ENCODE measurements at places on chromosomes 5 and 9.

- no peak for DNase-seq
These were observed 2.5 kb downstream of the C5orf22 start for GRCh38 chr5:31534527-31535046.

- DNase-seq: no peak
These were observed 46.2 kb downstream of the FRMD3 start for GRCh38 chr9:83491995-83492394.

DNA sequence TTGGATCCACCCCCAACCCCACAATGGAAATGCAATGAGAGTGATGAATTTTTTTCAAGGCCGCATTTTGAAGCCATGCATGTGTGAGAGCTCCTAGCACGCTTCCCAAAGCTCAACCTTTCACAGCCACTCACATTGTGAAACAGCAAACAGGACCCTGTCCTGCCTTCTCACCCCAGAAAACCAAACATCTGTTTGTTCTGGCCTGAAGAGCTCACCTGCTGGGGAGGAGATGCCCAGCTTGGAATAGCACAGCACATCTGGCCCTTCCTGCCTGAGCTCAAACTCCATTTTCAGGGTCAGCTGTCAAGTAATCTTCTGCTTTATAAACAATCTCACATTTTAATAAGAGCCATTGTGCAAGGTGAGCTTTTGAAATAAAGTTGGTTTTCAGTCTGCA is 54.8 kb downstream of the SAXO1 start:
- DNase-seq: no peak

DNA sequence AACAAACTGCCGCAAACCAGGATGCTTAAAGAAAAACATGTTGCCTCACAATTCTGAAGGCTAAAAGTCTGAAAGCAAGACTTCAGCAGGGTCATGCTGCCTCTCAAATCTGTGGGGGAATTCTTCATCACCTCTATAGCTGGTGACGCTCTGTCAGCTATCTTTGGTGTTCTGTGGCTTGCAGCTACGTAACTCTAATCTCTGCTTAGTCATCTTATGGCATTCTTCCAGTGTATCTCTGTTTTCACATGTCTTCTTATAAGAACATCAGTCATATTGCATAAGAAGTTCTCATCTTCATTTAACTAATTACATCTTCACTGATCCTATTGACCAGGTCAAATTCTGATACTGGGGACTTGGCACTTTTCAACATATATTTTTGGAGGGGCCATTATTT is 243.0 kb downstream of the CDH10 start:
- no peak for DNase-seq

DNA sequence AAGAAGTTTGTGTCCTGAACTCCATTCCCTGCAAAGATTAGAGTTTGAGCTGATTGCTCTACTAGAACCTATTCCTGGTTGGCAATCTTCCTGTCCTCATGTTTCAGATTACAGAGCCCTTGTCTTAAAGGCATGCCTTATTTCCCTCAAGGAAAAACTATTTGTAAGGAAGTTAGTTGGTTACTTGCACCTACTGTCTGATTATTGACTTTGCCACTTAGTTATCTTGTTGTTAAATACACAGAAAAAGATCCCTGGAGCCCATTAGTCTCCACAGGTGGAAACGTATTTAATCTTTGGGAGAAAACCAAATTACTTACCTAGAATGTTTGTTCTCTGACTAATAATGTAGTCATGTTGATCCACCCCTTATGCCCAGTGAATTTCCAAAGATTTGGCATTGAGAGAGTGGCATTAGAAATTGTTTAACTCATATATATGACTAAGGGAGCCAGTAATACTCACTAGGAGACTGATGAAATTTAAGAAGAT is 132.3 kb upstream of the ELL2 start:
- DNase-seq: no peak

DNA sequence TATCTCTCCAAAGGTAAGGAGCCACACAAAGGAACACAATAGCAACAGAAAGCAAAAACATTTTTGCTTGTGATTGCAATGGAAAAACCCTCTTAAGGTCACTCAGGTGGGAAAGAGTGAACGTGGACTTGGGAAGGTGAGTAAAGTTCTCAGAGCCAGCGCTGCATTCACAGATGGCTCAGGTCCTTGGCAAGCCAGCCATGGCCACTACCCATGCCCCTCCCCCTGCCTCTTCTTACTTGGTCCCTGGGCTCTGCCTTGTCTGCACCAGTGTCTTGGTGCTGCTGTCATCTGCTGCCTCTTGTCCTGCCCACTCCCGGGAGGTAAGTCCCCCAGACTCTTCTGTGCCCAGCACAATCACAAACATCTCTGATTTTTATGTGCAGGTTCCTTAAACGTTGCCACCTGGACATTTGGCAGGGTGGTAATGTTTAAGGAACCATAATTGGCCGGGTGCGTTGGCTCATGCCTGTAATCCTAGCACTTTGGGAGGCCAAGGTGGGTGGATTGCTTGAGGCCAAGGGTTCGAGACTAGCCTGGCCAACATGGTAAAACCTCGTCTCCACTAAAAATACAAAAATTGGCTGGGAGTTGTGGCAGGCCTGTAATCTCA is 74.6 kb downstream of the FEM1C start:
- no peak for DNase-seq

DNA sequence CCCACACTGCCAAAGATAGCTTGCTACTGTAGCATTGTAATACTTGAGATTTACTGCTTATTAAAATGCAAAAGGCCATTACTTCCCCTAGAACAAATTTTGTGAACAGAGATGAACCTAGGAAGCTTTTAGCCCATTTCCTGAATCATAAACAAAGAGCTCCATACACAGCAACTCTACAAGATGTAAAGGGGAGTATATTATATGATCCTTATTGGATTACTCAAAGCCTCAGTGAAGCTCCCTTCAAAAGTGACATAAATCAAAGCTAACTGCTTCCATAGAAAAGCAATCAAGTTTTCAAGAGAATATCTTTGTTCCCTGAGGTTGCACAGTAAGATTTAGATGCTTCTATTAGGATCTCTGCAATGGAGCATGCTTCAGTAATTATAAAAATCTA is 629.8 kb downstream of the EFNA5 start:
- no peak for DNase-seq

DNA sequence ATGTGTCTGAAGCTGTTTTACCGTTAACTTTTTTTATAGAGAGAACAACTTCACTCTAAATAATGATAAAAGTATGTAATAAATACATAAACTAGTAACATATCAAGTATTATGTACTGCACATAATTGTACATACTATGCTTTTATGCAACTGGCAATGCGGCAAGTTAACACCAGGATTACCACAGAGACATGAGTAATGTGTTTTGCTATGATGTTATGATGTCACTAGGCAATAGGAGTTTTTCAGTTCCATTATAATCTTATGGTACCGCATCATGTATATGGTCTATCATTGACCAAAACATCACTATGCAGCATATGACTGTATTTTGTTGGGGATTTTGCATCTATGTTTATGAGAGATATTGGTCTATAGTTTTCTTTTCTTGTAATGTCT is 326.4 kb upstream of the TARS1 start:
- DNase-seq: no peak

GRCh38 chr5:148469501-148469935 is 85.8 kb downstream of the FBXO38 start:
- DNase-seq: no peak

GRCh38 chr5:78760366-78760765 is 111.8 kb upstream of the LHFPL2 start:
- no peak for DNase-seq

DNA sequence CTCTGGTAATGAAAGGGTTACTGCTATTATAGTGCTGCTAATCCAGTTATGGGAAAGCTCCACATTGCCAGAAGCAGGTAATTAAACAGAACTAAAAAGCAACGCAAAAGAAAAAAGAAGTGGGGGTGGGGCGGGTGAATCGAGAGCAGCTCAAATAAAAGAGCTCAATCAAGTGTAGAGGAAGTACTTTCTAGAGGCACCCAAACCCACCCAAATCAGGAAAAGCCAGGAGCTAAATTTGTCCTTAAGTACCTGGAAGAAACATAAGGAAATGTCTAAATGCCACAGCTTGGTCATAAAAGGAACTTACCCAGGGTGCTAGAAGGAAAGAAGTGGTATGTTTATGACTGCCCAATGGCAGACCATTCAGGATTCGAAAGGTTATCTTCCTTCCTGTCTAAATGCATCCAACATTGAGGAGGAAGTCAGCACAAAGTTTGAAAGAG is 2.4 kb upstream of the RNF145 start:
- no peak for DNase-seq

DNA sequence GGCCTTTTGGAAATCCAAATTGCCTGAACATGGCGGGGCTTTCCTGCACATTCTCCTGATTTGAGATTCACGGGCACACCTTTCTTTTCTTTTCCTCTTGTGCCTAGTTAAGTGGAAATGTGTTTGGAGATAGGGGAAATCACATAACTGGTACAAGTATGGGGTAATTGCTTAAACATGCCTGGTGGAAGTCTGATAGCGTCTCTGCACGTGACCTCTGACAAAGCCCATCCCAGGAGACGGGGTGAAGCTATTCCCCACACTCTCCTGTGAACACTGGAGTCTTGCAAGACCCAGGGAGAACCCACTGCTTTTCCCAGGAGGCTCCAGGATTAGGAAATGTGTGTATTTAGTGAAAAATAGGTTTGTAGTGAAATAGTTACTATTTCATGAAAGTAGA is 2.9 kb upstream of the REEP2 start:
- no peak for DNase-seq

DNA sequence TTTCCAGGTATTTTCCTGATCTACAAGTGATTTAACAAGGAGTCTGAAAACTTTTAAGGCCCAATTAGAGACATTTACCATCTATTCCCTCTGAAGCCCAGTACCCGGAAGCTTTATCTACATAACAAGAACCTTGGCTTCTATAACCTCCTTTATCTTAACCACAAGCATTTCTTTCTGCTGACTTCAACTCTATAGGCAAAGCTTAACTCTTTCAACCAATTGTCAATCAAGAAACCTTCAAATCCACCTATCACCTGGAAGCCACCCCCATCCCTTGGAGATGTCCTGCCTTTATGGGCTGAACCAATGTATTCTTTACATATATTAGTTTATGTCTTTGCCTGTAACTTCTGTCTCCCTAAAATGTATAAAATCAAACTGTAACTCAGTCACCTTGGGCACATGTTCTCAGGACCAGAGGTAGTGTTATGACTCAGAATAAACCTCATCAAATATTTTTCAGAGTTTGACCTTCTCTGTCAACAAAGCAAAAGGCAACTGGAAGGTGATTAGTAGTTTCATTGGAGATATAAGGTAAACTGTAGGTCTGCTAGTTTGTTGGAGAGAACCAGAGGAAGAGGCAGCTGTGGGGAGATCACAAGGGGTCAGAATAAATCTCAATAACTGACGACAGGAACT is 13.0 kb upstream of the RIMOC1 start:
- no peak for DNase-seq

- DNase-seq: no peak
These were observed 99.3 kb downstream of the PDZD2 start for GRCh38 chr5:31738199-31738598.

DNA sequence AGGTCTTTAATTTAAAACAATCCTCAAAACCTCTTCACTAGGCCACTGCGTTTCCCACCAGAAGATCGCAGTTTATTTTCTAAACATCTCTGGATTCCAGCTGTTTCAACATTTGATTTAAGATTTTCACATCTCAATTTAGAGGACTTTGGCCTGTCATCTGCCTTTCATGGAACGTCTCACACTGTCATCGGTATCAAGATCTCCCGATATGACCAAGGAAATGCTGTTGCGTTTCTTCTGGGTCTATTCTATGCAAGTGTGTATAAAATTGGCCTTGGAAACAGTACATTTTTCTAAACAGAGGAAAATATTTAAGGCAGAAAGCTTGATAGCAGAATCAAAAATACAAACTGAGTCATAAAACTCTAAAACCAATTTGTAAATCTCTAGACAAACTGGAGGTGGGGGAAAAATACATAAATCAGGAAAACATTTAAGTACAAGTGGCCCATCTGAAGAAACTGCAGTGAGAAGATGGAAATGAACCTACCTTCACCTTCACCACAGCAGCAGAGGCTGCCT is 53.6 kb upstream of the SIMC1 start:
- no peak for DNase-seq

DNA sequence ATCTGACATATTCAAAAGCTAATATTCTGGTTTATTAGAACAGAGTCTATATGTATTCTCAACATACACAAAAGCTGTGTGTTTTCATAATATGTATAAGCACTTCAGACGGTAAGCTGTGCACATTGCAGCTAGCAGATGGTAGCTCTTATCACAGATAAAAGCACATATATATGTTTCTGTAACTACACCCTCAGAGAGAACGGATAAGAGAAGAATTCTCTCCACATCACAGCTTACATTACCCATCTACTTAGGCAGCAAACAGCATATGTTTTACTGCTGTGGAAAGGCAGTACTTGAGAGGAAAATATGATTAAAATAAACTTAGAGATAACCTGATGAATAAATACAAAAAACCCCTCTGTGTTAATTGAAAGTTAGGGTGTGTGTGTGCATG is 450.9 kb upstream of the ZNF608 start:
- DNase-seq: no peak

DNA sequence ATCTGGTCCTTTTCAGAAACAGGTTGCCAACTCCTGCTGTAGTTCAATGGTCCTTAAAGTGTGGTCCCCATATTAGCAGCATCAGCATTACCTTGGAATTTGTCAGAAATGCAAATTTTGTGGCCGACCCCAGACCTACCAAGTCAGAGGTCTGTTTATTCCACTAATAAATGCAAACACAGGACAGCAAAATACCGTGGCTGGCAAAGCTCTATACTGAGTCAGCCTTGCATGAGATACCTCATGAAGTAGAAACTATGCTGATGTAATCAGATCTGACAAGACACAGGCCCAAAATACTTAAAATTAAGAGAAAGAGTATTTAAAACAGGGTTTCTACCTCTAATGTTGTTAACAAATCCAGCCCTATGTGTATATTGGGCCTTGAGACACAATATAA is 3.0 kb downstream of the GOLM1 start:
- DNase-seq: no peak

GRCh38 chr5:132868754-132869153 is 2.3 kb downstream of the UQCRQ start:
- DNase-seq: no peak

- DNase-seq: no peak
These were observed 21.5 kb upstream of the WWC1 start for GRCh38 chr5:168269937-168270330.

- no peak for DNase-seq
These were observed 51.3 kb downstream of the LHFPL2 start for GRCh38 chr5:78597068-78597973.

DNA sequence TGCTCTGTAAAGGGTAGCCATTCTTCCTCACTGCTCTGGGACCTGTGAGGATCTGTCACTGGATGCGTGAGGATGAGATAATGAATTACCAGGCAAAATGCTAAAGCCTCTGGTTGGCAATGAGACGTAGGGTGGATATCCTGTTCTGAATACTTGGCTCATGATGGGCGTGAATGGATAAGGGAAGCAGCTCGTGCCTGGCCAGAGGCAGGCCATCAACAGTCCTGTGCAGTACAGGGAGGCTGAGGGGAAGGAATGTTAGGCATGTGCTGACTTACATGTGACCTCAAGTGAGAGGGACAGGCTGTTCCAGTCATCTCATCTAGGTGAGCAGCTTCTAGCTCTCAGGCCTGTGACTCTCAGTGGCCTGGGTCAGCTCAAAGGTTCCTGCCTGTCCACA is 172.8 kb downstream of the CARTPT start:
- no peak for DNase-seq

GRCh38 chr9:34742710-34743109 is 32.8 kb upstream of the CCL21 start:
- DNase-seq: no peak

- DNase-seq: no peak
These were observed 58.4 kb downstream of the TEX10 start for GRCh38 chr9:100294341-100294740.
